ENCODE measurements at places on chromosomes 2 and 18. TPM values are rescaled to one million over a fixed set of nuclear protein-coding genes. Genes with fewer than 3 reads are reported as not detected.

The SULT1C4 gene
- polyA plus RNA-seq, result 1.0 TPM

The NDC80 gene
- 0.43 TPM for polyA plus RNA-seq

- no peaks in the 10 kb centered on the region for H3K27me3 ChIP-seq
- no peak overlapping the region for H3K4me3 ChIP-seq
- H3K27ac ChIP-seq, result no peak overlapping the region
- no peaks in the 10 kb centered on the region for H3K4me1 ChIP-seq
- no peaks in the 10 kb centered on the region for H3K36me3 ChIP-seq
These were observed 18.6 kb upstream of the TXNDC2 start for GRCh38 chr18:9867071-9867594.

DNA sequence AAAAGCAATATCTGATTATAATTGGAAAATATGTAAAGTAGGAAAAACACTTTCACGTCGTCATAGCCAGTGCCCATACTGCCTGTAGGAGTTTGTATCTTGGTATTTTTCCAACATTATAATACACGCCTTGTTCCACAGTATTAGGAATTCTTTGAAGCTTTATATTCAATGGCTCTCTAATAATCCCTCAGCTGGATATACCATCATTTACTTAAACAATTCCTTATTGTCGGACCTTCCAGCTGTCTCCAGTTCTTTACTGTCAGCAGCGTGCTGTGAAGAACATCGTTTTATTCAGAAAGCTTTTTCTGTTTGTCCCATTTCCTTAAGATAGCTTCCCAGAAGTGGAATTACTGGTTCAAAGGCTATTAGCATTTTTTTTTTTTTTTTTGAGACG is 31.7 kb downstream of the ATP6V1C2 start:
- H3K36me3 ChIP-seq, result no peaks in the 10 kb centered on the region
- no peak overlapping the region for H3K27ac ChIP-seq
- H3K4me1 ChIP-seq, result no peaks in the 10 kb centered on the region
- no peak for DNase-seq
- H3K4me3 ChIP-seq, result no peak overlapping the region

GRCh38 chr2:222299906-222300725 is 1.3 kb upstream of the PAX3 start:
- no peak for DNase-seq
- no peak overlapping the region for H3K4me3 ChIP-seq

- DNase-seq, result no peak
- no peaks in the 10 kb centered on the region for H3K27me3 ChIP-seq
- H3K36me3 ChIP-seq, result peaks cover 33% of the 10 kb centered on the region
- H3K4me3 ChIP-seq, result no peak overlapping the region
- no peak overlapping the region for H3K27ac ChIP-seq
These were observed 58.7 kb downstream of the ITSN2 start for GRCh38 chr2:24301599-24301998.

DNA sequence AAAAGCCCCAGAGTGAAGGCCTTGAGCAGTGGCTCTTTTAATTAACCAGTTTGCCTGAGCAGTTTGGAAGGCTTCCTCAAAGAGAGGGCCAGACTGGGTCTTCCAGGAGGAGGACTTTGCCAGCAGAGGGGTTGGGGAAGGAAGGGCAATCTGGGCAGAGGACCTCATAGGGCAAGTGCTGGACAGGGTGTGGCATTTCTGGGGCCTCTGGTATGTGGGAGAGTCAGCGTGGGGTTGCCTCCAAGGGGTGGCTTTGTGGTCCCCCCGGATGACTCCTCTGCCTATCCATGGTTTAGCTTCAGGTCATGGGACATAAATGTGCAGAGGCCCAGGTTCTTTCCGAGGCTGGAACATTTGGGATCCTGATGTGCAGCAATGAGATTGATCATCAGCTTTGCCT is 12.6 kb downstream of the GLI2 start:
- no peak overlapping the region for H3K27ac ChIP-seq
- no peaks in the 10 kb centered on the region for H3K27me3 ChIP-seq
- H3K4me1 ChIP-seq, result no peaks in the 10 kb centered on the region
- H3K36me3 ChIP-seq, result no peaks in the 10 kb centered on the region
- H3K4me3 ChIP-seq, result no peak overlapping the region
- DNase-seq, result no peak
